ENCODE measurements at places on chromosomes 1 and 21.

GRCh38 chr1:36516372-36517010 lies 33.8 kb upstream of the CSF3R start:
- DNase-seq: peak; percentile 51

- DNase-seq: no peak
These were observed 235.2 kb upstream of the IRF2BP2 start for GRCh38 chr1:234845097-234845660.

DNA sequence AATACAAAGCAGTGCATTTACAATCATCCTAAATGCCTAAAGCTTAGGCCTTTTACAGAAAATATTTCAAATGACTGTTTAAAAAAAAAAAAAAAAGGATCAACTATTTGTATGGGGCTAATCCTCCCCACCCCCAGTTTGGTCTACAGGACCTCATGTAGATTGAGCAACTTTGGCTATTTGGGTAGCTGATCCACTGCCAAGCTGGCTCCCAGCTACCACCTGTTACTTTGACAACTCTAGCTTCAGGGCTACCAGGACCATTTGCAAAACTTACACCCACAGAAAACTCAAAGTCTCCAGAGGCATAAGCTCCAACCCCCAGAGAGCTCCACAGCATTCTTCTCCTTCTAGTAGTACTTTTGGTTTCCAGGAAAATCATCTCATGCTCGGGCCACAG lies 29.4 kb downstream of the JAK1 start:
- no peak for DNase-seq

DNA sequence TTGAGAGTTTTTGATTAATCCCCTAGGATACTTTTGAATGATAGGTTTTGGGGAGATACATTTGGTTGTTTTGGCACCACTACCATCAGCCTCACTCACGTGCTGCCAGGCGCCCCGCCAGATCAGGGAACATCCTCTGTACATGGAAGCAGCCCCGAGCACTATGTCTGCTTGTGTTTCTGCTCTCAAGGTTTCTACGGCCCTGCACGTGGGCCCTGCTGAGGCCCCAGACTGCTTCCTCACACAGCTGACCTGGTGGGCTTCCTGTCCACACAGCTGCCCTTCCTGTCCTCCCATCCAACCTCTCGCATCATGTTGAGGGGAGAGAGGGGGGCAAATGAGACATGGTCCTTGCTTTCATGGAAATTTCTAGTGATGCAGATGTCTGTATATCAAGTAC lies 20.0 kb downstream of the ADARB1 start:
- DNase-seq: no peak

- DNase-seq: no peak
These were observed 410.0 kb downstream of the TGFB2 start for GRCh38 chr1:218755128-218755527.

DNA sequence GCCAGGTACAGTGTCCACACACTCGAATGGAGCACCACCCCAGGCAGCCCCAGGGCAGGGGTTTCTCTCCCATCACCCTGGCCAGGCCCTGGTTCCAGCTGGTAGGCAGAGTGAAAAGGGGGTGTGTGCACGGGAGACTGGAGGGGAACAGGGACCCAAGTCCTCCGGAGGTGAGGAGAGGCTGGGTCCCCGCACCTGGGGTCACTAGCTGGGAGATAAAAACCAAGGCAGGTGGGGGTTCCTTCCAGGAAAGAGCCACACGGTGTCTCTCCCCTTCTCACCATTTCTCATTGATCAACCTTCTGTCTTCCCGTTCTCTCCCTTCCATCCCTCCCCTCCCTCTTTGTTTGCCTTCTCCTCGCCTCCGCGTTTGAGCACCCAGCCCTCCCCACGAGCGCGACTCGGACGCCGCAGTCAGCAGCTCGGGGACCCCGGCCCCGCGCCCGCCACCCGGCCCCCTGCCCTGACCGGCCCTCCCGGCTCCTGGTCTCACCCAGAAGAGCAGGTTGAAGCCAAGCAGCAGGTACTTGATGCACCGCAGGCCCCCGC lies 358 bp downstream of the TSPAN2 start:
- DNase-seq: no peak

GRCh38 chr1:241212628-241213027 lies 144.4 kb downstream of the RGS7 start:
- no peak for DNase-seq

GRCh38 chr1:209678981-209679539 lies 3.8 kb downstream of the G0S2 start:
- DNase-seq: no peak

DNA sequence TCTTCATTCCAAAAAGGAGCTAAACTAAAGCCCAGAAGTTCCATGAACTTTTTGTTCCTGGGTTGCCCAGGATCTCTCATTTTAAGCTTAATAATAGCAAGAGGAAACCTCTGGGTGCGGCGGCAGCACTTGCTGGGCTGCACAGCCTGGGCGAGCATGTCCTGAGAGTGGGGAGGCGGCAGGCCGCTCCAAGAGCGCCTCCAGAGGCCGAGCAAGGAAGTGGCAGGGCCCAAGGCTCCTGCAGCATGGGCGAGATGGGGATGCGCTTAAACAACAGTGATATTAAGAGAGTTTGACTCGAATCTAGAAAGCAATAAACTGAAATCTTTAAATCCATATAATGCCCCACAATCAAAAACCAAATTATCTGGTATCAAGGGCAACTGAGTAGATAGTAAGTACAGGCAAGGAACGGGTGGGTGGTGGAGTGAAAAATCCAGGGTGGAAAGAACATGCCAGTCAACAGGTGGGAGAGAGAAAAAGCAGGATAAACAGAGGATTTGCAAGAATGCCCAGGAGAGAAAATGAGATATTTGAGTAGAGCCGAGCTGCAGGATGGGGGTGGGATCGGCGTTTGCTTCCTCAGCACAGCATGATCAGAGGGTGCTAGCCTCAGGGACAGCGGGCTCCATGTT lies 14.1 kb upstream of the TNR start:
- DNase-seq: peak; percentile 1

- peak; percentile 22 for DNase-seq
These were observed 272.1 kb upstream of the C1orf87 start for GRCh38 chr1:60345621-60346020.

GRCh38 chr1:85582687-85583591 lies 2.4 kb downstream of the CCN1 start:
- peak; percentile 61 for DNase-seq

DNA sequence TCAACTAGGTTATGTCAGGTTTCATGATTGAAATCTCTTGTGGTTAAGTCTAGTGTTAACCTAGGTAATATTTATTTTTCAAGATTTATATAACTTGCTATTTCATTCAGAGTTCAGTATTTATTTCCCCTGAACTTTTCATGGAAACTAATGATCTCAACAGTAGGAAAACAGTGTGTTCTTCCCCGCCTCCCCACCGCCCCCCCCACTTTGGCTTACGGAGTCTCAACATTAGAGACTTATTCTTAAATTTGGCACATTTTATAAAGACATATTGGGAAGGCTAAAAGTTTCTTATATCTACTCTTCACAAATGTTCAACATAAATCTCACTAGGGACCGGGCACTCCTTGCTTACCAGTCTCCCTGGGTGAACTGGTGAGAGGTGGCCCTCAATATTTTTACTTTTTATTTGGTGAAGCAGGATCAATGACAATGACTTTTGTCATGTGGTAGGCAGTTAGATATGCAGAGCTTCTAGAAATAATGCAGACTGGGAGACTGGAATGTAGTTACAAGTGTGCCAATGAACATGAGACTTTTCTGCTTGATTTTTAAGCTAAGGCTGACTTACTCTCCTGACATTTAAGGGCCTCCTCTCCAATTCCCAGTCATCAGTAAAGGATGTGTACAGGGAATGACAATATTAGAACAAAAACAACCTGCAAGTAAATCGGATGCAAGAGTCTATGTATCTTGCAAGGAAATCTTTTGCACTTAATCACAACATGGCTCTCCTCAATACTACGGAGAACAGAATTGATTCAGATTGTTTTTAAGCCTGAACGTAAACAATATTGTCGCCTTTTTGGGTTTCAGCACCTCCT lies 1.7 kb upstream of the MAN1A2 start:
- DNase-seq: peak; percentile 23

GRCh38 chr1:96236156-96236739 lies 485.3 kb upstream of the PTBP2 start:
- DNase-seq: peak; percentile 62

- DNase-seq: no peak
These were observed 31.6 kb upstream of the ARHGEF10L start for GRCh38 chr1:17507915-17508314.

GRCh38 chr1:15311880-15312279 lies 64.9 kb downstream of the FHAD1 start:
- DNase-seq: no peak

DNA sequence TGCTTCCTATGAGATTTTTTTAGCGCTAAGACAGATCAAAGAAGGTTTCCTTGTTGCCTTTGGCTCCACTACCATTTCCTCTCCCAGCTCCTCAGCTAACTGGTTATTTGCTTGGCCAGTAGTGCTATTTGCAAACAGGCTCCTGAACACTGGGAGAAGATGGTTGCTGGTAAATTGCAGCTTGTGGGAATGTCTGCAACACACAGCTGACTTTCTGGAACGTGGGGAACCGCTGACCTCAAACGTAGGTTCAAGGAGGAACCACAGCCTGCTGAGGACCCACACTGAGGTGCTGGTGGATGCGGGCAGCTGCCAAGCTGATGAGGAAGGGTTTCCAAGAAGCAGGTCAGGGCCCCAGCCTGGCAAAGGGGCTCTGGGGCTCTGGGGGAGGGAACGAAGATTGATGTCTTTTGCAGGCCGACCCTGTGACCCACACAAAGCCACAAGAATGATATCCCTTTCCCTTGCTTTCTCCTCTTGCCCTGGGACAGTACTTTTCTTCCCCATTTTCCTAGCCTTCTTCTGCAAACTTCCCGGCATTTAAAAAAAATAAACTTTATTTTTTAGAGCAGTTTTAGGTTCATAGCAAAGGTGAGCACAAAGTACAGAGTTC lies 24.8 kb downstream of the GNG4 start:
- DNase-seq: peak; percentile 18

- peak; percentile 75 for DNase-seq
These were observed 510.4 kb upstream of the ADAMTS5 start for GRCh38 chr21:27477296-27477695.

- DNase-seq: no peak
These were observed 25.2 kb downstream of the KCNC4 start for GRCh38 chr1:110235181-110235833.

GRCh38 chr1:26999440-26999987 lies 6.0 kb downstream of the TRNP1 start:
- peak; percentile 100 for DNase-seq

DNA sequence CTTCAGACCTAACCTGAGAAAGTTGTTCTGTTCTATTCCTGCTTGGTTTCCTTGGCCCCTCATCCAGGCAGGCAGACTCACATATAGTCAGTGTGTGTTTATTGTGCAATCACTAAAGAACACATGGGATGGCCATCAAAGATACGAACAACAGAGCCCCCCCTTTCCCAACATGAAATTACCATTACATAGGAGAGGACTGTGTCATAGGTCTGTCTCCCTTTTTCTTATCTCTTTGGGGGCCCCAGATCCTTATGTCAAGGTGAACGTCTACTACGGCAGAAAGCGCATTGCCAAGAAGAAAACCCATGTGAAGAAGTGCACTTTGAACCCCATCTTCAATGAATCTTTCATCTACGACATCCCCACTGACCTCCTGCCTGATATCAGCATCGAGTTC lies 21.6 kb downstream of the SYT11 start:
- no peak for DNase-seq

DNA sequence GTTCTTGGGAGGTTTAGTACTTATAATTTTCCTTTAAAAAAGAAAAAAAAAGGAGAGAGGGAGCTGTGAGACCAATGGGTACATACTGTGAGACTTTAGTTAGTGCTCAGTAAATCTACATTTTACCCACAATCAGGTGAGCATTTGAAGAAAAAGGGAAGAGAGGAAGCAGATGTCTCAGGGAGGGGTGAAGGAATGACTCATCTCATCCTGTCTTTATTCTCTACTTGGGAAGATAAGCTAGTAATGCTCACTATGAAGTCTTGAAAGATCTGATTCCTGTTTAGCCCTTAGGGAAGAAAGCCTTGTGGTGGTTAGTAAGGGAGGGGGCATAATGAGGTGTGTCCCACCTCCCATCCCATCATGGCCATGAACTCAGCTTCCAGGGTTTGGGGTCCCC lies 112.6 kb downstream of the PLD5 start:
- DNase-seq: no peak

DNA sequence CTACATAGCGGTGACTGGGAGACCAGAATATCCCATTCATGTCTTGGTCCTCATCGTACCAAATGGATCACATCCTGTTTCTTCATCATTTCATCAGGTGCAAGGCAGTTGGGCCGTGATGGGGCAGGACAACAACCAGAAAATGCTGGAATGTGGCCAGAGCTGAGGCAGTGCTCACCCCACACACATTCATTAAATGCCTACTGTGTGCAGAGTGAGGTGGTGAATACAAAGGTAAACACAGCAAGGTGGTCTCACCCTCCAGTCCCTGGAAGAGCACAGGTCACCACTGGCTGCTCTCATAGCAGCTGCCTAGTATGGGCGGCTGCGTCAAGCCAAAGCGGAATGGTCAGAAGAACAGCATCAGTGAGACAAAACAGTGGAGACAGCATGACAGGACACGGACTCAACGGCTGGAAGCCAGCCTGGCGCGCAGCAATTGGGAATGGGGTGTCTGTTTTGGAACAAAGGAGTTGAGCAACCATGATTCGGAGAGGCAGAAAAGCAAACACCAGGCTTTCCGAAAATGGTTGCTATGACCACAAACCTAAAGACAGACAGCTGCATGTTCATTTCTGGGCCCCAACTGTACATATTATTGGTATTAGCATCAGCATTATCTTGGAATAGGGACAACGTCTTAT lies 5.6 kb upstream of the ADAMTSL4 start:
- no peak for DNase-seq

GRCh38 chr1:219296430-219297355 lies 123.0 kb downstream of the LYPLAL1 start:
- peak; percentile 33 for DNase-seq

DNA sequence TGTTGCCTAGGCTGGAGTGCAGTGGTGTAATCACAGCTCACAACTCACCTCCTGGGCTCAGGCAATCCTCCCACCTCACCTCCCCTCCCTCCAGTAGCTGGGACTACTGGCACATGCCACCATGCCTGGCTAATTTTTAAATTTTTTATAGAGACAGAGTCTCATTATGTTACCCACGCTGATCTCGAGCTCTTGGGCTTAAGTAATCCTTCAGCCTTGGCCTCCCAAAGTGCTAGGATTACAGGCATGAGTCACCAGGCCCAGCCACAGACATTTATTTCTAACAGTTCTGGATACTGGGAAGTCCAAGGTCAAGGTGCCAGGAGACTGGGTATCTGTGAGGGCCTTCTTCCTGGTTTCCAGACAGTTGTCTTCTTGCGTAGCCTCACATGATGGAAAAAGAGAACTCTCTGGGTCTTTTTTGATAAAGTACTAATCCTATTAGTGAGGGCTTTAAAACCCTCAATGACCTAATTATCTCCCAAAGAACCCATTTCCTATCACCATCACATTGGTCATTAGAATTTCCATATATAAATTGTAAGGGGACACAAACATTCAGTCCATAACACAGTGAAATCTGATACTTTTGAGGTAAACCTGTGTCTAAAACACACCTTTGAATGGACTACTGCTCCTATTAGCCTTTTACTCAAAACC lies 67.9 kb downstream of the PHACTR4 start:
- peak; percentile 76 for DNase-seq
